ENCODE measurements at places on chromosomes 5 and 9.
A peak's percentile ranks its signal among the peaks of the same experiment; 100 is the strongest.

DNA sequence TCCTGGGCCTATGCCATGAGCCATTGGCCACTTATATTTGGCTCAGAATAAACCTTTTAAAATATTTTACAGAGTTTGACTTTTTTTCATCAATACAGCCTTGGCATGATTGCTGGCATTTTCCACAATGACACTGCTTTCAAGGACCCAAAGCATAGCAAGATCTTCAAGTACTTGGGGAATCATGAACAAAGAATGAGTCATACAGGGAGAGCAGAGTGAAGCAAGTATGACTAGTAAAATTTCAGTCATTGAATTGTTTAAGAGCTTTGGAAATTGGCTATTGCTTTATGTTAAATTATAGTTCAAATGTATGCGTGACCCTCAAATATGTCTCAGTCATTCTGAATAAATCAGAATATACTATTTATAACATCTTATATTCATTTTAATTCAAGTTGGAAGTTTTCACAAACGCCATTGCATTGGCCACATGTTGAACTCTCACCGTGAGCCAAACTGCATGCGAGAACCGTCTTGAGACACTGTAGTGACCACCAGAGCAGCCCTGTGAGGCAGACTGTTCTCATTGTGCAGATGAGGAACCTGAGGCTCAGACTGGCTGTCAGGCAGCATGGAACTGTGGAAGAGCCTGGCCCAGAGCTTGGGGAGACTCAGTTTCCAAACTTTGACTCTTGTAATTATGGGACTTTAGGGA is 52.9 kb downstream of the GDNF start:
- DNase-seq, result no peak

DNA sequence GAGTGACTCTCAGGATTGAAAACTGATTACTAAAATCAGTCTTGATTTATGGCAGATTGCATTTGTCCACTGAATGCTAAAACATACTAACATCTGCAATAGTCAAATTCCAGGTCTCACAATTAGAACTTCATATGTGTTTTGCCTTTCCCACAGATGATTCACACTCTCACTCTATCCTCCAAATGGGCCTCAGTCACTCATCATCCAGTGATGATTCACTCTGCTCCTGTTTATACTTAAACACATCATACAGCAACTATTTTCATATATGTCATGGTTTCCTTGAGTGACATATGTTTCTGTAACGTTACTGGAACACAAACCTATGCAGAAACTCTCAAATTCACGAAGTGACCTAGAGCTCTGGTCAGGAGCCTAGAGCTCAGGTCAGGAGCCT is 512.9 kb downstream of the HINT1 start:
- DNase-seq, result no peak

- DNase-seq, result no peak
Observed at GRCh38 chr9:97500263-97500662, 1.2 kb upstream of the TMOD1 start.

DNA sequence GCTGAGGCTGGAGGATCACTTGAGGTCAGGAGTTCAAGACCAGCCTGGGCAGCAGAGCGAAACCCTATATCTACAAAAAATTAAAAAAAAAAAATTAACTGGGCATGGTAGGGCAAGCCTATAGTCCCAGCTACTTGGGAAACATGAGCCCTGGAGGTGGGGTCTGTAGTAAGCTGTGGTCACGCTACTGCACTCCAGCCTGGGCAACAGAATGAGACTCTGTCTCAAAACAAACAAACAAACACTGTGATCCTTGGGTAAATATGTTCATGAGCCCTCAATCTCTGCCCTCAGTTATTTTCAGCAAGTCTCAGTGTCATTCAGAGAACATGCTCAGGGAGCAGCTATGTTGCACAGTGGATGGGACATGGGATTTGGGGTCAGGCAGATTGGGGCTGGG is 76.2 kb downstream of the PTTG1 start:
- no peak for DNase-seq

- DNase-seq, result no peak
Observed at GRCh38 chr5:125005266-125005665, 258.8 kb upstream of the ZNF608 start.

GRCh38 chr5:150399524-150400211 is 13.0 kb downstream of the CD74 start:
- DNase-seq, result no peak

- DNase-seq, result no peak
Observed at GRCh38 chr9:121721770-121722169, 70.3 kb downstream of the DAB2IP start.

- DNase-seq, result no peak
Observed at GRCh38 chr9:72627147-72627546, 105.7 kb downstream of the TMC1 start.

GRCh38 chr5:126265917-126266316 is 157.3 kb upstream of the GRAMD2B start:
- DNase-seq, result no peak

DNA sequence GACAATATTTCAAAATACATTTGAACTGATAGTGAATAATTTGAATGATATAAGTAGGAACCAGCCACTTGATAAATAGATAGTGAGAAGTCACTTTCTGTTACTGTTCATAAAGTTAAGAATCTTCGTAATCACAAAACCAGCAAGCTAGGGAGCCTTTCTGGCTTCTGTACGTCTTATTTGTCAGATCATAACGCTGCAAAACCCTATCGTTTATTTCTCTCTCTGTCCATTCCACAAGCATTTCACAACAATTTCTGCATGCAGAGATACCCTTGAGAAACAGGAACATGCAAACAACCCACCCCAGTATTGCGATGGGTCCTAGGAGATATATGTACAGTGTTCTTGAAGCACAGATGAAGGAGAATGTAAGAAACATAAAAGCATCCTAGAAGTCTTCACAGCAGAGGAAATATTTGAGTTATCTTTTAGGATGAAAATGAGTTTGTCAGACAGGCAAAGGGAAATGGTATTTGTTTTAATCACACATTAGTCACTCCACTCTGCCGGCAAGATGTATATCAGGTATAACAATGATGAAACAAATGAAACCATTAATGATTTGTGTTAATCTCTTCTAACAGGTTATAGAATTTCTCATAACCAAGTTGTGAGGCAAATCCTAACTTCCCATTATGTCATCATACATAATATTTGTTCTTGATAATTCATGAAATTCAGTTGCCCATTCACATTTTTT is 668.7 kb upstream of the FTMT start:
- DNase-seq, result no peak

- DNase-seq, result no peak
Observed at GRCh38 chr5:104643320-104643719, 1080.7 kb upstream of the NUDT12 start.

DNA sequence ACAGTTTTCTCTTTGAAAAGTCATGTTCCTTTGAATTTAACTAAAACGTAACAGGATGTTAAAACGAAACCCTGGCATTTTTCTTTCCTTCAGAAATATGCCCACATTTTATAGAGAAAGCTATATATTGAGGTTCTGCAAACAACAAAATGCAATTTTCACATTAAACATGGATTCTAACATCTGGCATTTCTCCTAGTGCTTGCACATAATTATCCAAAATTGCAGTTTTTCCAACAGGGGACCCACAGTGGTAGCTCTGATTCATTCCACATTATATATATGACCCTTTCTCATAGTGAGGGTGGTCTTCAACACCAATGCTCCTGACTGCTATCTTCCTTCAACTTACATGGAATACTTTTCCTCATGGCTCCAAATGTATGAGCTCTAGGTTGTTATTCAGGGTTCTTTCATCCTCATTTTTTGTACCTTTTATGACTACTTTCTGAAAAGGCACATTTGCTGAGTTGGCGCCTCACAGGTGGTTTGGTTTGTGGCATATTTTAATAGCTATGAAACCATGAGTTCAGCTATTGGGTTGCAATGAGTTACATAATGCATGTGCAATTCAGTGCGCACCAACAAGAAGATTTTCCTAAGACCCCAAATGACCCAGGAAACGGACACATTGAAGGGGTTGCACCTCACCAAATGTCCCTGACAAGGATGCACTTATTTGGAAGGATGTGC is 551.7 kb downstream of the RAB3C start:
- no peak for DNase-seq

- DNase-seq, result peak; percentile 10
Observed at GRCh38 chr9:35651956-35652828, 1.5 kb upstream of the SIT1 start.

DNA sequence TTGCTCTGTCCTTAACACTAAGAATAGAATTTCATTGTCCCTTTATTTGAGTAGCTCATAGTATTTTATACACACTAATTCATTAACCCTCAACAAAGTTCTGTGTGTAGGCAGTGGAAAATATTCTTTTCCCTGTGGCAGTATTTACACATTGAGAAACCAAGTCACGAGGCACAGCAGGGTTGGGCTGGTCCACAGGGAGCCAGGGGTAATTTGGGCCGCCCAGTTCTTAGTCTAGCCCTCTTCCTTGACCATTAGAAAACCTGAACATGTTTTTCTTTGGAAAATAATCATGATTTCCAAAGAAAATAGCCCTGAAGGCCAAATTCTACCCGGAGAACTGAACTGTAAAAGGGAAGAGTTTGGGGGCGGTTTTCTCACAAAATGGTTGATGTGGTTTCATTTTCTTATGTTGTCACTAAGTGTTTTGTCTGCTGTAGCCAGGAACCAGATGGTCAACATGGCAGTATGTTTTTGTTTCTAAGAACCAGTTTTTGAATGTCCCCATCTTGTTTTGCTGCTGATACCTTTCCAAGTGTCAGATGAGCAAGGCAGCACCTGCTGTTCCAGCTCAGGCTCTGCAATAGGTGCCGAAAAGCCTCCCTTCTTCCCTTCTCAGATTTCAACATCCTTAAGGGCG is 29.6 kb downstream of the ARHGEF28 start:
- no peak for DNase-seq

DNA sequence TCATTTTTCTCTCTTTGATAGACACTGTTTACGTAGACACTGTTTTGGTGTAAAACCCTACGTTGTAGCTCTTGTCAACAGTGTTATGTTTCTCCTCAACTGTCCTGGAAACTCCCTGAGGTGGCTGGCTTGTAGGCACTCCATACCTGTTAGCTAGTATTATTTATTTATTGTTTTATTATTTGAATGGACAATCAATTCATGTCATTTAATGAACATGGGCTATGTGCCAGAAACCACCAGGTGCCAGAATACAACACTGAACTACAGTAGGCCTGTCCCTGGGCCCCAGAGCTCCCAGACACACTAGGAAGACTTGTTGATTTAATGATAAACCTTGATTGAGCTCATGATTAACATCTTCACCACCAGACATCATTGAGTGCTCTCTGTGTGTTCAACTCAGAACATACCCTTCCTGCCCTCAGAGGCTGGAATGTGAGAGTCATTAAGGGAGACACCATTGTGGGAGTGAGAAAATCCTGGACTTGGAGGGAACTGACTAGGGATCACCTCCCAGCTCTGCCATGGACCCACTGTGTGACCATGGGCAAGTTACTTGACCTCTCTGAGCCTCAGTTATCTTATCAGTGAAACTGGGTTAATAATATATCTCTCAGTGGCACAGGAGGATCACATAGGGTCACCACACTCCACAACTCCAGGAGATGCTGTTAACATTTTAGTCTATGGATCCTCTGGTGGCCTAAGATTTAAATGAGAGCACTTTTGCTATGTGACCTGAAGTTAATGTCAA is 19.2 kb downstream of the IRF1 start:
- DNase-seq, result peak; percentile 35

- no peak for DNase-seq
Observed at GRCh38 chr5:99141534-99142128, 212.8 kb upstream of the CHD1 start.

GRCh38 chr5:112154940-112155686 is 264.0 kb downstream of the EPB41L4A start:
- no peak for DNase-seq

DNA sequence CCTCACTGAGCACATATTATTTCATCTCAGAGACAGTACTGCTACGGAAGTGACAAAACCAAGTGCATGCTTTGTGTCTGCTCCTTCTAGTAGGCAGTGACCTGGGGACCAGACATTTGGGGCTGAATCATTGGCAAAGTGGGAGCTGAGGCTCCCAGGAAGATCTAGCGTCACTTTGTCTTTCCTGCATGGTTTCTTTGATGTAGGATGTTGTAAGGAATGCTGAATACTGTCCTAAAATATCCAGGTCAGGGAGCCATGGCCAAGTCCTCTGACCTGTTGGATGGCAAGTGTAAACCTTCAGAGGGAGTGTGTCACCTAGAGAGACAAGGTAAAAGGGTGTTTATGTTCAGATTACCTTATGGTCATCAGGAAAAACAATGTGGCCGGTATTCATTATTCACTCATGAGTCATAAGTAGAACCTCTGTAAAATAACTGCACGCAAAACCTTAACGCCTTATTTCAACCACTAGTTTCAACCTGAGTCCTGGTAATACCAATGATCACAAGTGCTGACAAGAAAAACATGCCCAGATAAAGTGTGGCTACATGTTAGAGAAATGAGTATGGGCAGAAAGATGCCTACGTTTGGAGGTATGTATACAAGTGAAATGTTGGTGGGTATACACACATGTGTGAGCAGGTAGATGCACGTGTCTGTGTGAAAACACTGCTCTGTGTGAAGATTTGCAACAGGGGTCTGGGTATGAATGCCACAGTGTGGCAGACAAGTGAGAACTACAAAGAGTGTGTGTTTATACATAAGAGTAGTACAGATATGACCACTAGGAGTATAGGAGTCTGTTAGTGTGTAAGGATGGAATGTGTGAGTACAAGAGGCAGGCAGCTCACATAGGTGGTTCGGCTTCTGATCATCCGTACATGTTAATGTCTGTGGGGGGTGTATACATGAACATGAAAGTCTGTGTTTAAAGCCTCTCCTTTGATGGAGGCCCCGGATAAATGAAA is 263.9 kb downstream of the SPOCK1 start:
- DNase-seq, result no peak

GRCh38 chr5:57348376-57349140 is 134.1 kb downstream of the ACTBL2 start:
- no peak for DNase-seq

- DNase-seq, result peak; percentile 57
Observed at GRCh38 chr5:1294835-1295649, at the start of gene TERT. Gene TERT, minus strand, starts transcription at chr5:1295068. Its CDS starts 79 bp downstream, at chr5:1294989.

GRCh38 chr5:33072296-33072695 is 361.2 kb downstream of the NPR3 start:
- no peak for DNase-seq

DNA sequence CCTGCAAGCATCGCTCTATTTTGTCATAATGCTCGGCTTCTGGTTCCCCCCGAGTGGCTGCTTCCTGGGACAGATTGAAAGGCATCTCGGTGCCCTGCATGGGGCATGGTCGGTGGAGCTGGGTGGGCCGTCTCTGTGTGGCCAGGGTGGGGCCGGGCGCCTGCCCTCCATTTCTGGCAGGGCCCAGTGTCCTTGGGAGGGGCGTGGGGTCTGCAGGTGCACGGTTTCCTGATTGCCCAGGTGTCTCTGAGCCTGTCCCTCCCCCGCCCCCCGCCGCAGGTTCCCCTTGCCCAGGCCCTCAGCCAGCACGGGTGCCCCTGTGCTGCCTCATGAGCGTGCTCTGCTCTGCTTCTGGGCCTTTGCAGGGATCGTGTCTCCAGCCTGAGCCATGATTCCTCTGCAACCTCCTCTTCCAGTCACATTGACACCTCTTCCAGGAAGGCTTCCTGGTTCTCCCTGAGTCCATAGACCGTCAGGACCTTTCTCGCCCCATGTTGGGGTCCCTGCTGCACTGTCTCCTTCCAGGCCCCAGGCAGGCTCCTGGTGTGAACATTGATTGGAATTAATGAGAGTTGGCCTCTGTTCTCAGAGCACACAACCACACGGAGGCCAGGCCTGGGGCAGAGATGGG is 90.2 kb downstream of the RXRA start:
- DNase-seq, result no peak

Measured in suprapubic skin (tissue), 4 donors.